ENCODE measurements at places on chromosomes 7 and 10.
A peak's percentile ranks its signal among the peaks of the same experiment; 100 is the strongest.

DNA sequence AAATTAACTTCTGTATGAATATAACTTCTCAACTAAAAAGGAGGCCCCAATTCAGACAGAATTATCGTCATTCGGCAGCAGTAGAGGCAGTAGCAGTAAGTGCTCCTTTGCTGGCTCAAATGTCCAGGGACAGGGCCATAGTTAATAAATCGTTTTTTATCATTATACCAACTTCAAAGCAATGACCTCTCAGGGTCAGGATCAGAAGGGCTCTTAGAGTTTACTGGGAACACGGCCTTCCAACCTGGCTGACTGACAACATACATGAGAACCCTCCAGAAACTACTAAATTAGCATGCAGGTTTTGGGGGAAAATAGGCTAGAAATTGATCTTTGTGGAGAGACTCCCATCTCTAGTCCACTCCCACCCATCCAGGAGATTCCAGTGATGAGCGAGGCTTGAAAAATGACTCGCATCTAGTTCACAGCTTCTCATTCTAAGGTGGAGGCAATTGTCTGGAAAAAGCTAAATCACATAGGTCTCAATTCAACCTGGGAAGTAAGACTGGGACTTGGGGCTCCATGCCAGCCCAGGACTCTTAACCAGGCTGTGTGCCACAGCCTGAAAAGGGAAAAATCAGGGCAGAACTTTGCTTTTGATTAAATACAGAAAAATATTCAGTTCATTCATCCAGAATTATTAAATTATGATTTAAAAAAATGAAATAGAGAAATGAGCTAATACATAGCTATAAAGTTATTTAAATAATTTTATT is 84.6 kb downstream of the ABLIM1 start:
- DNase-seq: no peak

DNA sequence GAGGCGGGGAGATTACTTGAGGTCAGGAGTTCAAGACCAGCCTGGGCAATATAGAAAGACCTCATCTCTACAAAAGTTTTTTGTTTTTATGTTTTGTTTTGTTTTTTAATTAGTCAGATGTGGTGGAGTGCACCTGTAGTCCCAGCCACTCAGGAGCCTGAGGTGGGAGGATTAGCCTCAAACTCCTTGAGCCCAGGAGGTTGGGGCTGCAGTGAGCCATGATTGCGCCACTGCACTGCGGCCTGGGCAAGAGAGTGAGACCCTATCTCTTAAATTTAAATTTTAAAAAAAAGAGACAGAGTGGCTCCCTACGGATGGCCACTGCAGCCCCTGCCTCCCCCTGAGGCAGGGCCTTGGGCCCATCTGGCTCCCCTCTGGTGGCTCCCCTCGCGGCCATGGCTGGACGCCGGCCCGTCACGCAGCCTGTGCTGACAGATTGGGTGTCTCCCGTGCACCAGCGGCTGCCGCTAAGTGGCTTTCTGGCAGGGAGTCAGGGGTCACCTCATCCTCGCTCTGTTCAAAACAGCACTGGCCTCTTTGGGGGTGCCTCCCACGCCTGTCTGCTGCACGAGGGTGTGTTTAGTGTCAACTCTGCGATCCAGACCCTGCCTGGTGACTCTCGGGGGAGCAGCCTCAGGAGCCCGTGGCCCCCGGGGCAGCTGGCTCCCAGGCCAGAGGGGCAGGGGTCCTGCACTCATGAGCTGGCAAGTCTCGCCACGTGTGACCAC is 44.4 kb upstream of the ELN start:
- DNase-seq: no peak

GRCh38 chr10:66925373-66925772 is 463 bp upstream of the LRRTM3 start:
- DNase-seq: no peak

DNA sequence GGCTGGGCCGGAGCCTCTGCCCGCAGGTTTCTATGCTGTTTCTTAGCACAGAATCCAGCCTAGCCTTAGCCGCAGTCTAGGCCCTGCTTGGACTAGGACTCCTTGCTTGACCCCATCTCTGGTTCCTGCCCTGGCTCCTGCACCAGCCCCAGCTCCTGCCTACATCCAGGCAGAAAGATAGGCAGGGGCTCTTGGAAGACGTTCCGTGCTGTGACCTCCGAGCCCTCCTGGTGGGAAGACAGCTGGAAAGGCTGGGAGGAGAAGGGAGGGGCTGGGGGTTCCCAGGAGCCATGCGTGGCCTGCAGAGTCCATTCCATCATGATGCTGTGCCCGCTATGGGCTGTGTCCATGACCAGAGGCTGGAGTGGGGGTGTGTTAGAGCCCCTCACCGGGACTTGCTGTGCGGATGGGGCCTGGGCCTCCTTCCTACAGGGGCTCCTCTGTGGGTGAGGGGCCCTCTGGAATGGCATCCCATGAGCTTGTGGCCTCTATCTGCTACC is 26.2 kb downstream of the RAMP3 start:
- peak; percentile 17 for DNase-seq

DNA sequence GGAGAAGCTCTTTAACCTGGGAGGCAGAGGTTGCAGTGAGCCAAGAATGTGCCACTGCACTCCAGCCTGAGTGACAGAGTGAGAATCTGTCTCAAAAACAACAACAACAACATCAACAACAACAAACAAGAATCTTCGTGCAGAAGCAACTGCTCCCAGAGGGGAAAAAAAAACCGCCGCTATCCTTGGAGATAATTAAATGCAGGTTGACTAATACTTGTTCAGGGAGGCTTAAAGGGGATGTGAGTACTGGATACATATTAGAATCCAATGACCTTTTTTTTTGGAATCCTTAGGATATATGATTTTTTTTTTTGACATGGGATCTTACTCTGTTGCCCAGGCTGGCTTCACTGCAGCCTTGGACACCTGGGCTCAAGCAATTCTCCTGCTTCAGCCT is 89.6 kb upstream of the FAM171A1 start:
- no peak for DNase-seq

DNA sequence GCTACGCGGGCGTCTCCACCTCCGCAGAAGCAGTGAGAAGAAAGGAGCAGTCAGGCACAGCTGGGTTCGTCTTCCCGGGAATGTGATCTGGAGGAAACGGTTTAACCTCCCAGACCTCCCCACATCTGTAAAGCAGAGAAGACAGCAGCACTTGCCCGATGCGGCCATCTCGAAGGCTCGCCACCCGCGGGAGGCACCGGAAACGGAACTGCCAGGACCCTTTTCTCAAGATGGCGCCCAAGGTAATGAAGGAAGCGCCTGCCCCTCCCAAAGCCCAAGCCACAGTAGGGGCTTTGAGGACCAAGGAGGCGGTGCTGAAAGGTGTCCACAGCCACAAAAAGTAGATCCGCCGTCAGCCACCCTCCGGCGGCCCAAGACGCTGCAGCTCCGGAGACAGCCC is 41.7 kb downstream of the ASB13 start:
- no peak for DNase-seq

GRCh38 chr10:133068111-133069032 is 19.4 kb upstream of the ADGRA1 start:
- DNase-seq: no peak

DNA sequence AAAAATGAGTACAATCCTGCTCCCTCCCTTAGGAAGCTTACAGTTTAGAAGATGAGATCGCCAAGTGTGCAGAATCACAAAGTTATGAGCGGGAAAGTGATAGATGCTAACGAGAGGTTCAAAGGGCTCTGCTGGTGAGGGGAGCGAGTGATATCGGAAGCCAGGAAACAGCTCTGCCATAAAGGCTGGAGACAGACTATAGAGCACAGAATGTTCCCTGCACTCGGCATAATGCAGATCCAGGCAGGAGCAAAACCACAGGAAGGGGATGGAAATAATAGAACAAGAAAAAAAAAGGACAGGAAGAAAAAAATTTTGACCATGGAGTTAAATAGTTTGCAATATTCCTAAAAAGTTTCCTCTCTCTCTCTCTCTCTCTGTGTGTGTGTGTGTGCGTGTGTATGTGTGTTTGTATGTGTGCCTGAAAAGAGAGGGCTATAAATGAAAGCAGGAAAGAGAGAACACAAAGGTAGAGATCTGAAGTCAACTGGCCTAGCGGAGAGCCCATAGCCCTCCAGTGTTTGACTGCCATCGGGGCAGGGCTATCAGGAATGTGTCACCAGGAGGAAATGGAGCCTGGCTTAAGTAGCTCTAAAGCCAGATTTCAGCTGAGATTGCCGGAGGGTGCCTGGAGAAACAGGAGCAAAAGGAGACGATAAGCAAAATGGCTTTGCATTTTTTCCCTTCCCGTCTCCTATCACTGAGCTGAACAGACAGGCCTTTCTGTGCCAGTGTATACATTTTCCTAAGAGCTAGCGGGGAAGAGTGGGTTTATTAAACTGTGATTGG is 175.8 kb upstream of the LYZL1 start:
- no peak for DNase-seq

DNA sequence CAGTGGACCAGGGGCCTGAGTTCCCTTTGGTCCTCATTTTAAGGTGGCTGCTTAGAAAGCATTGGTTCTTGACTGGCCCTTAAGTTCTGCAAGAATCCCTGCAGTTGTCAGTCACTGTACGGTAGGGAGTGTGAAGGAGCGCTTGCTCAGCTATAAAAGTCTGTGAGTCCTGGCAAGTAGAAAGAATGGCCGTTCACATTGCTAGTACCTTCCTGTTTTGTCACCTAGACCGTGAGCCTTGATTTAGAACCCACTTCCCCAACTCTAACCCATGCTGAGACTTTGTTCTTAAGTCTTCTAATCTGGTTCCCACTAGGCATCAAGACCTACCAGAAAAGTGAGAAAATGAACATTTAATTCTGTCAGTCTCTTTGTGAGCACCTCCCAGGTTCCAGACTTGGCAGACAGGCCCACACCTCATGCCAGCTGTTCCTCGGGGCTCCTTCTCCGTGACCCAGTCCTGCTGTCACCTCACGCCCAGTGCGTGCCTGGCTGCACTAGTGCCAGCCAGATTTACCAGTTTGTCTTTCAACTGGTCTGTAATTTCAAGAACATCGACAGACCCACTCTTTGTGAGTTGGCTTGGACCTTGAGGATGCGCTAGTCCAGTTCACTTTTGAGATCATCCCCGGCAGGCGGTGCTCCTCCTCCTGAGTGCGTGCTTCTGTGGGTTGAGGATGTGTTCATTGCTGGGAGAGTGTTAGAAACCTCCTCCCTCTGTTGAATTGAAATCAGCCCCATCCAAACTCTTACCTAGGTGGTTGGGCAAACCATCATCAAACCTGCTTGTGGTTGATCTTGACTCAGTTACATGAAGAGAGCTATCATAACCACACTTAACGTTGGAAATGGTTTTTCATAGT is 78.5 kb downstream of the SHH start:
- DNase-seq: no peak

DNA sequence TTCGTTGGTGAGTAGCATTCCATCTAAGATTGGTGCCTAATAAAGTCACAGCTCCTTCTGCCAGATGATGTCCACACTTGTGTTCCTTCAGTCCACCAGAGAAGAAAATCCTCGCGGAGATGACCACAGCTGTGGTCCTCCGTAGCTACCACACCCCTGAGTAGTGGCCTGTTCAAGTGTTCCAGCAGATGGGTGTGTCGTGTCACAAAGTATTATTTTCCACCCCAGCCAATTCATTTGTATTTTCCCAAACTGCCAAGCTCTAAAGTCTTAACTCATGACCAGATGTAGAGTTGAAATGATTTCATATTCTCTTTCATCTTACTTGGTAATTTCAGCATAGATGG is 251.3 kb upstream of the TCF7L2 start:
- no peak for DNase-seq

DNA sequence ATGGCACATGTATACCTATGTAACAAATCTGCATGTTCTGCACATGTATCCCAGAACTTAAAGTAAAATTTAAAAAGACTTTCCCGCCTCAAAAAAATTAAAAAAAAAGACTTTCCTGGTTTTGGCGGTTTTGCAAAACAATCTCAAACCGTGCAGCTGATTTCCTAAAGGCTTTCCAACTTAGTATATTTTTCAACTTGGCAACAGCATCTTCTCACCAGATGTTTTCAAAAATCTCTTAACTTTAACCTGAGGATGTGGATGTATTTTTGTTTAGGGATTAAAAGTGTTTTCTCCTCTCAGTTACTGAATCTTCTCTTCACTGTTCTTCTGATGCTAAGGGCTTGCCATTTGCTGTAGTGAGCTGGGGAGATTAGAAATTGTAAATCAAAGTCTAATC is 96.5 kb upstream of the PLPP4 start:
- no peak for DNase-seq

DNA sequence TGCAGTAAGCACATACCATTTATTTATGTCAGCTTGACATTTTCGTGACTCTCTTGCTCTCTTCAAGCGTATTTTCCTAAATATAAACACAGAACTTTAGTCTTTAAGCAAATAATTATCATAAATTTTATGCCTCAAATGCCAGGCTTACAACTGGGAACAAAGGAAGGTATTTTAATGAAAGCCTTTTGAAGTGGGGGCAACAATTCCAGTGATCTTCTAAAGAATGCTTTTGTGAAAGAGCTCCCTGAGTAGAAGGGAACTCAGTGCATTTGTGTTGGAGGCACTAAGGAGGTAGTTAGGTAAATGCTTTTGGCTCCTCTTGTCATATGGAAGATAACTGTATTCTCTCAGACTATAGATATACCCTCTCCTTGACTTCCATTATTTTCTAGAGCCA is 104.9 kb downstream of the VPS50 start:
- no peak for DNase-seq

DNA sequence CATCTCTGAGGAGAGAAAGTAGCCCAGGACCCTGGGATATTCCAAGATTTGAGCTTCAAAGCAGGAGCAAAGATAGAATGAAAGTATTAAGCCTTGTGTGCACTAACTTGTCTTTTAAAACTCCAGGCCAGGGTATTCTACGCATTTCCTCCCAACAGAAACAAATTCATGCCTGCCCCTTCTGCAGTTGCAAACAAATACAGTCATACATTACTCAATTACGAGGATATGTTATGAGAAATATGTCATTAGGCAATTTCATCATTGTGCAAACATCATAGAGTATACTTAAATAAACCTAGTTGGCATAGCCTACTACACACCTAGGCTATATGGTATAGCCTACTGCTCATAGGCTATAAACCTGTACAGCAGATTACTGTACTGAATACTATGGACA is 154.5 kb upstream of the KIAA1217 start:
- DNase-seq: no peak

DNA sequence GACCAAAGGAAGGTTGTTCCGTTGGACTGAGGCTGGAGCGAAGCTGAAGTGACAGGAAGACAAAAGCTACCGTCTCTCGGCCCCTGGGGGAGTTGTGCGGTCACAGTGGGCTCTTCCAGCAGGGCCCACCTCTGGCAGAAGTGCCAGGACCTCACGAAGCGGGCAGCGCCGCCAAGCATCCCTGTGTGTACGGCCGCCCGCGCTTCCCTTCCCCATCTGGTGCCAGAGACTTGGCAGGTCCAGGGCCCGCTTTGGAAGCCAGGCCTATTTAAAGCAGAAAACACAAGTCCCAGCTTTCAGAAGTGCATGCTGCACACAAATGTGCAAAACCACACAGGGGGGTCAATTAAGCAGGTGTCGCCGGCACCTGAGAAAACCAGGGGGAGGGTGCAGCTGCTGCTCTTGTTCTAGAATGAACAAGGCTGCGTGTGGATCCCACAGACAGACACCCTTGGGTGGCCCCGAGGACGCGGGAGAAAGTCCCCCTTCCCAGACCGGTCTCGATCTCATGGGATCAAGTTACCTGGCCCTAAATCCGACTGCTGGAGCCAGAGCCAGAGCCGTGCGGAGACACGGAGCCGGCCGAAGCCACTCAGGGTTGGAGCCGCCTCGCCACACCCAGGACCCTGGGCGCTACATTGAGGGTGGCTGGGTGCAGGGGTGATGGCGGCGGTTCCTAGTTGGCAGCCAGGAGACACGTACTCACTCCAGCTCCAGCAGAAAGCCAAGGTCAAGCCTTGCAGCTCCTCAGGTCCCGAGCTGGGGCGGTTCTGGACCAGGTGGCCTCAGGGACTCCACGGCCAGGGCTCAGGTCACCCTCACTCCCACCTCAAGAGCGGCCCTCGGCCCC is 51.8 kb upstream of the PPP2R2D start:
- DNase-seq: no peak

- no peak for DNase-seq
These were observed 46.5 kb upstream of the TNRC18 start for GRCh38 chr7:5470167-5470532.
